Tibial artery (tissue), 4 donors: ENCODE measurements at places on chromosomes 3 and 15.
A peak's percentile ranks its signal among the peaks of the same experiment; 100 is the strongest.

DNA sequence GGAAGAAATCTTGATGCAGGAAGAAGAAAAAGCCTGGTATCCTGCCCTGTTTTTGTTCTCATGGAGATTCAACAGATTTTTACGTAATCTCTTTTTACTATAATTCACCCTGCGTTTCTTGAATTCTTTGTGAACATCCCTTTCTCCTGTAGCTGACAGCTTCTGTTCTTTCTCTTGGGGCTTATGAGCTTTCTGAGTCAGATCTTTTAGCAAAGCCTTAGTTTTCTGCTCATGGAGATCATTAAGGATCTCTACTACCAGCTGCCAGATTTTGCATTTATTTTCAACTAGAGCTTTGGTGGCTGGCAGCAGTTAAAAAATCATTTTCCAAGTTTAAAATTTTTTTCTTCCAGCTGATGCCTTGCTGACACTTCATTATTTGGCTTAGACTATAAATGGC lies 51.6 kb downstream of the MOBP start:
- DNase-seq, result no peak

GRCh38 chr3:187319699-187320302 lies 28.3 kb upstream of the MASP1 start:
- DNase-seq, result peak; percentile 78

DNA sequence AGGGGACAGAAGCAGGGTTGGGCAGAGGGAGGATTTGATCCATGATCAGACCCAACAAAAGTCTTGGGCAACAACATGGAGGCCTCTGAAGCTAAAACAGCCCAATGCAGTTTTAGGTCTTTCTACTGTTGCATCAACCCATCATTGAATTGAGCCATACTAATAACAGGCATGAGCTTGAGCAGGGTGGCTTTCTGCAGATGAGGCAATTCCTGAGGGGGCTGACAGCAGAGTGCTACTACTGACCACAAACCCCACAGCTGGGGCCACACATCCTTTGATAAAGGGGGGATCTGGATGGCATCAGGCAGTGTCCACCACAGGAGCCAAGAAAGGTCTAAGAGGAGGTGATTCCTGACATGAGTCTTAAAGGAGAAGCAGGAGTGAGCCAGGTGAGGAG lies 517.0 kb upstream of the PPP2R3A start:
- no peak for DNase-seq

- DNase-seq, result no peak
These were observed 46.4 kb upstream of the TOP2B start for GRCh38 chr3:25711090-25711489.

DNA sequence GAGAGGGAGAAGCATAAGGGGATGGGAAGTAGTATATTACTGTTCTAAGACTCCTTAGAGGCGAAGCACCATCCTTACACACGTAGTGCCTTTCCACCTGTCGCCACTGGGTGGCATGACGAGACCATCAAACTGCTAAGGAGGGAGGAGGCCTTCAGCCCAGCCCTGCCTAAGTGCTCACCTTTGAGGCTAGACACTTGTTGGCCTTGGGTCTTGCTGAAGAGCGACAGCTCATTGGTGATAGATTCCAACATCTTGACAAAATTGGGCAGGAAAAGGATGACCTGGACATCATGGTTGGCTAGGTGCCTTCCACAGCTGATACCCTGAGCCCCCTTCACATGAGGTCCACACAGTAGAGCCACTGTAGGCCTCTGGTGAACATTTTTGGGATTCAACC lies 19.6 kb downstream of the CLK3 start:
- no peak for DNase-seq

GRCh38 chr3:182490596-182491491 lies 302.5 kb upstream of the ATP11B start:
- no peak for DNase-seq

DNA sequence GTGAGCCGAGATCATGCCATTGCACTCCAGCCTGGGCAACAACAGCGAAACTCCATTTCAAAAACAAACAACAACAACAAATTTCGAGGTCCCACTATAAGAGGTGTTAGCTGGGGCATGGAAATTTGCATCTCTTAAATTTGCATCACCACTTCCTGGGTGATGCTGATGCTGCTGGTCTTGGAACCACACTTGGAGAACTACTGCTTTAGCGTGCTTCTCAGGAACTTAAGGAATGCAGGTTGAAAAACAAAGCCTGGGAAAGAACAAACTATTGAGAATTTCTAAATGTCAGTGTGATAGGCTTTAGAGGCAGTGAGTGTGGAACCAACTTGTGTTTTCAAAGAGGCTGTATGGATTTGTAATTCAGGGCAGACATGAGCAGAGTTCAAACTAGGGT lies 858.4 kb upstream of the ARPP21 start:
- DNase-seq, result no peak

DNA sequence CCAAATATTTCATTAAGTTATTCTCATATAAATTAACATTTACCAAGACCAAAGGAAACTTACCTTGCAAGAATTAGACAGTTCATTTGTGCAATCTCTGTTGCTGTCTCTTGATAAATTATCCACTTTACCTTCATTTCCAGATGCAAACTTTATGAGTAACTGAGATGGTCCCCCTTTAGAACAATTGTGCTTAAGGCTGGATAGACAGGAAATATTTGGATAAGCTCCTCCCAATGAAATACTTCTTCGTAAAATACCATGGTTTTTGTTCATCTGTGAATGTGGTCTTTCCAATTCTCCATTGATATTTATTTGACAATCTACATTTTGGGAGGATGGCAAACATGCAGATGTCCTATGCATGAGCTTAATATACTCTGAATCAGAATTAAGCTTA lies 78.2 kb downstream of the NEDD4 start:
- DNase-seq, result no peak

- no peak for DNase-seq
These were observed 457.5 kb downstream of the EDEM1 start for GRCh38 chr3:5644773-5645670.
